Stimulated activated CD4-positive, alpha-beta T cell treated with anti-CD3 and anti-CD28 coated beads, Interleukin-1b, Interleukin-23, amount 100 ng/mL, for 48 hours (primary cell): ENCODE measurements at places on chromosomes 2 and 18.

DNA sequence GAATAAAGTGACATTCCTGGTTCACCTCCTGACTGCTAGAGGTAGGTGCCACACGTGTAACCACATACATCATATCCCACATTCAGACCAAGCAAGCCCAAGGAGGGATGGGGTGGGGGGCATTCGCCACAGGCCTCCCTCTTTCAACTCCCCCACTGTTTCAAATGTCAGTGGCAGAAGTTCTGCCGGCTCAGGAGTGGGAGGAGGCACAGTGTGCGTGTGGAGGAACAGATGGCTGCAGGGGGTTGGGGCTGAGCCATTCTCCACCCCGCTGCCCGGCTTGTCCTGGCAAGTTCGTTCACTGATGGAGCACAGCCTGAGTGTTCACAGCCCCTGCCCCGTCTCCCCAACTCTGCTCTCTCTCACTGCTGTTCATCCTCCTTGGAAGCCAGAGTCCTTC is 75.4 kb upstream of the TANC1 start:
- no peak for DNase-seq

GRCh38 chr2:139083121-139083520 is 302.9 kb upstream of the NXPH2 start:
- no peak for DNase-seq

GRCh38 chr2:53268086-53268485 is 499.5 kb upstream of the CHAC2 start:
- no peak for DNase-seq

GRCh38 chr2:96824079-96824870 is 8.2 kb downstream of the CNNM3 start:
- no peak for DNase-seq

DNA sequence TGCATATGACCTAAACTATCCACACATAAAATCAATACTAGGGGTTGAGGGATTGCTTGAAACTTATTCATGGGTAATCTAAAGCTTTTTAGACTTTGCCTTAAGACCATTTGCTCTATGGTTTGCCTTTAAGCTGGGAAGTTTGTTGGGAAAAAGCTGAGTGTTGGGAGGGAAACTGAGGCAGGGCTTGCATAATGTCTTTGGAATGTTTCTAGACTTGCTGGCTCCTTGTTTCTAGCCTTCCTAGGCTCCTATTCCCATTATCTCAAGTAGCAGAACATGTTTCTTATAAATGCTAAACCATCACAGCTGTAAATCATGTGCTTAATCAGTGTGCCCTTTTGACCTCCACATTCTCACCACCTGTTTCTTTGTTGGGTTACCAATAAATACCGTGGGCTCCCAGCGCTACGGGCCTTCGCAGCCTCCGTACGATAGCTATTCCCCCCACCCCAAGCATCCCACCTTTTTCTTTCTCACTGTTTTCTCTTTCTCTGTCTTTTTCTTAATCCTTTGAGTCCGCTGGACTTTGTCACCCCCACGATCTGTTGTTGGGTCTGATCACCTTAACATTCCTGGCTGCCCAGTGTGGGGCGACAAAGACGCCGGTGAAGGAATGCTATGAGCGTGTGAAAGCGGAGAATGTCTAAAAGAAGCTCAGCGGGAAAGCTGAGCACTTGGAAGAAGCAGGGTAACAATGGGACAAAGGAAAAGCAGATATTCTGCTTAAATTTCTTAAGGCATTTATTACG is 49.4 kb upstream of the CWC22 start:
- no peak for DNase-seq

- DNase-seq: peak; percentile 5
Measured at GRCh38 chr18:32271672-32272208, 81.9 kb downstream of the MEP1B start.

- no peak for DNase-seq
Measured at GRCh38 chr2:7180638-7181370, 263.6 kb downstream of the RNF144A start.

DNA sequence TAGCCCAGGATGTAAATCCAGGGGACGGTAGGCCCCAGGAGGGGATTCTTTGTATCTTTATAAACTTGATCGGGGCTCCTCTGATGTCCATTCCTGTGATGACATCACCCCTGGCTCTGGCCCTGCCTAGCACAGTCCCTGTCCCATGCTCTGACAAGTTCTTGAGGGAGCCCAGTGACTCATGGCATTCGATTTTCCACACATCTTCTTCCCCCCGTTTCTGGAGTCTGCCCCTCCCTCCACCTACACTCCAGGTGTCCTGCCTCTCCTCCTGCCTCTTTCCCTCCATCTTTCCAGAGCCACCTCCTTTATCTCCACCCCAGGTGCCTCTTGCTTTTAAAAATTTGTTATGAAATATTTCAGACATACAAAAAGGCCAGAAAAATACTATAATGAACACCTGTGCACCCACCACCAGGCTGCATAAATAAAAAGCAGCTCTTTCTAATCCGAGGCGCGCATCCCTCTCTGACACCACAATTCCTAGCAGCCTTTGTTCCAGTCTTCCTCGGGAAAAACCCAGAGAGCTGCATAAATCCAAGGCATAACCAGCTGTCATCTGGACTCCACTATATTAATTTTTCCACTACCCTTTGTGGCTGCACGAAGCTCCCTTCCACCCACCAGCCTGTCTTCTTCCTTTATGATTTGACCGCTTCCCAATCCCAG is 207.7 kb downstream of the ZBTB7C start:
- DNase-seq: no peak

DNA sequence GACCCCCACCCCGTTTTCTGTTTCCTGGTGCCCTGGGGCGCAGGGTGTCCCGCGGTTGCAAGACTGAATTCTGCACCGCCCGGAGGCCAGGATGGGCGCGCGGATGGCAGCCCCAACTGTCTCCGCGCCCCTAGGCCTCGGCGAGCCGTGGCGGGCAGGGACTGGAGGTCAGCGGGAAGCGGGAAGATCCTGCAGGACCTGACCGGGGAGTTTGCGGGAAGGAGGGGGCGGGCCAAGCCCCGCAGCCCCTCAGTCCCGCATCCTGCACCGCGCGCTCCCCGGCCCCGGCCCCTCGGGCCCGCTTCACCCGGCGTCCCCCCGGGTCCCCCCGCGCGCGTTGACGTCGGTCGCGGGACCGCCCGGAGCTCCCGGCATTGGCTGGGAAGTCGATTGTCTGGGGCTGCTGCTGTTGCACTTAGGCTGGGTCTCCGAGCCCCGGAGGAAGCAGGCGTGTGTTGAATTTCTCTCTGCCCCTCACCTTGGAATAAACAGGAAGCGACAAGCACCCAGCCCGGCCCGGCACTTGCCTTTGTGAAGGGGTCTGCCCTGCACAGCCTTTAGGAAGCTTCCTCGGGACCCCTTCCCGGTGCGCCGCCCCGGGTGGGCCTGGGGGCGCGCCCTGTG is at the start of gene LDLRAD4:
TSS of gene LDLRAD4 (plus strand) at position 393 of the 624 bp plus-strand sequence.
- peak; percentile 26 for DNase-seq

- DNase-seq: no peak
Measured at GRCh38 chr2:168174756-168175155, 72.6 kb downstream of the STK39 start.

DNA sequence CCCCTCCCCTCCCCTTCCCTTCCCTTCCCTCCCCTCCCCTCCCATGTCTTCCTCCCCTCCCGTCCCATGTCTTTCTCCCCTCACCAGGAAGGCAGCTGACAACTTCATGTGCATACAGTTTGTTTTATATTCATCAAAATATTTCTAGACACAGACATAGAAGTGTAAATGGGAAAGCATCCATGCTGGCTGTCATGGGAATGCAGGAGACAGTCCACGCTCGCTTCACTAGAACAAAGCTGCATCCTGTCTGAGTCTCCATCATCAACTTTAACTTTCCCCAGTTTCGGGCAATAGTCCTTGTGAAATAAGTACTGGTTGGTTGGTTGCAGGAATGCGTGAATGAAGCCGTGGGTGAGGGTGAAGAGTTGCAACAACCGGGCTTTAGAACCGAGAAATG is 226.9 kb downstream of the DCDC2C start:
- no peak for DNase-seq

- no peak for DNase-seq
Measured at GRCh38 chr2:99169534-99169933, 11.3 kb downstream of the MITD1 start.

DNA sequence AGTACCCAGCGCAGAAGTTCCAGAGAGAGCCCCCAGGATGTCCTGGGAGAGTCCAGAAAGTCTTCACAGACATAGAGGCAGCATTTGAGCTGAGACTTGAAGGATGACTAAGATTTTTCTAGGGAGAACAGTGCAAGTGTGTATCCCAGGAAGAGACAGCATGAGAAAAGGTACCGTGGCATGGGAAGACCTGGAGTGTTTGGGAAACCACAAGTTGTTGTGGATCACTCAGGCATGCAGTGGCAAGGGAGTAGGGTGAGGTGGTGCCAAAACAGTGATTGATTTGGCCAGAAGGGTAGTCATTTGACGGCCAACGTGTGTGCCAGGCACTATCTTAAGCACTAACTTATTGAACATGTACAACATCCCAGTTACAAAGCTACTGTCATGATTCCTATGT is 24.5 kb upstream of the KCNK3 start:
- no peak for DNase-seq

- peak; percentile 71 for DNase-seq
Measured at GRCh38 chr18:45974088-45974536, 7.0 kb upstream of the EPG5 start.

DNA sequence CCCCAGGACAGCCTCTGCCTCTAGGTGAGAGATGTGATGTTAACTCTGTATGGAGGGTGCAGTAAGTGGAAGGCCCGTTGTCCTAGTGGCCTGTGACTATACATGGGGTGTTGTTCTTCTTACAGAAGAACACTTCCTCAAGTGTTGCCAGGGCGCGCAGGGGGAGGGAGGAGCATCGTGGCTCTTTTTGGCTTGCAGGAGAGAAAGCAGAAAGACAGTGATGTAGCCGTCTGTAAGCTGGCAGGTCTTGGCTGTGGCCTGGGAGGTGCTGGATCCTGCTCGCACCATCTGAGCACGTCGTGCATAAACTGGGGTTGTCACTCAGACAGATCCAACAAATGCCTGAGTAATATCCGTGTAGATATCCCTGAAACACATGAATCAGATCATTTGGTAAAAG is 44.3 kb downstream of the ZNF236 start:
- DNase-seq: no peak

DNA sequence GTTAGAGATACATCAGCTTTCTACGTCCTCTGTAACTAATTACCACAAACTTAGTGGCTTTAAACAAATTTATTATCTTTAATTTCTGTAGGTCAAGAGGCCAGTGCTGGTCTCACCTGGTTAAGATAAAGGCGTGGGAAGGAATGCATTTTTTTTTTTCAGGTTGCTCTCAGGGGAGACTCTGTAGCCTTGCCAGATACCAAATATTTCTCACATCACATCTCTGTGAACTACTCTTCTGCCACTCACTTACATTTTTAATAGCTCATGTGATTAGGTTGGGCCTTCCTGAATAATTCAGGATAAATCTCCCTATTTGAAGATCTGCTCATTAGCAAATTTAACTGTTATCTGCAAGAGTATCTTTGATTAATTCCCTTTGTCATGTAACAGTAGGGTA is 214.6 kb downstream of the CBLN2 start:
- DNase-seq: no peak

GRCh38 chr2:48508461-48509124 is 21.4 kb upstream of the STON1 start:
- DNase-seq: no peak

- no peak for DNase-seq
Measured at GRCh38 chr2:40204268-40204667, 247.6 kb downstream of the SLC8A1 start.

GRCh38 chr2:213722565-213722964 is 438.3 kb downstream of the SPAG16 start:
- DNase-seq: no peak

GRCh38 chr18:35861367-35862118 is 110.9 kb upstream of the RMP24 start:
- DNase-seq: no peak

- no peak for DNase-seq
Measured at GRCh38 chr2:149296031-149296430, 34.4 kb upstream of the LYPD6 start.

DNA sequence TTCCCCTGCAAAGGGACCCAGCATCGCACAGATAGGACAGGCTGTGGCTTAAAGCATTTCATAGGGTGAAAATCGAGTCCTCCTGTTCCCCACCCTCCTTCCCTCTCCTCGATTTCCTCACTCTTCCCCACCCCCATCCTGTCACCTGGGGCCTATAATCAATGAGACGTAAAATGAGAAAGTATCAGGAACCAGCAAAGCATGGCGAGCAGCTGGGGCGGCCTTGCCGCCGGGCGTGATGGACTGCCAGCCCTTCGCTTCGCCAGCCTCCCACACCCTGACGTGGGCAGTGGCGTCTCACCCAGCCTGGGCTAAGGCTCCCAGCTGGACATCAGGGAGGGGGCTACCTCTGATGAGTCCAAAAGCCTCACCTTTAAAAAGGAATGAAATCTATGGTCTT is 11.1 kb downstream of the SLC30A3 start:
- DNase-seq: no peak

GRCh38 chr18:55245211-55245614 is 286.0 kb upstream of the CCDC68 start:
- DNase-seq: no peak

GRCh38 chr18:26088487-26088886 is 1.9 kb downstream of the SS18 start:
- DNase-seq: no peak

- no peak for DNase-seq
Measured at GRCh38 chr18:75076286-75076685, 132.7 kb downstream of the PTGR3 start.

GRCh38 chr2:117785740-117786139 is 28.8 kb upstream of the DDX18 start:
- peak; percentile 9 for DNase-seq

- no peak for DNase-seq
Measured at GRCh38 chr2:8565399-8566154, 116.3 kb upstream of the ID2 start.

- DNase-seq: no peak
Measured at GRCh38 chr2:77488141-77488540, 34.0 kb downstream of the LRRTM4 start.

GRCh38 chr18:42287047-42287446 is 332.0 kb downstream of the PIK3C3 start:
- no peak for DNase-seq
